Eye (tissue), 1 donor: ENCODE measurements at places on chromosomes 11 and 22.

GRCh38 chr11:47143322-47143721 lies 33.4 kb downstream of the ARFGAP2 start:
- peak; percentile 74 for DNase-seq

DNA sequence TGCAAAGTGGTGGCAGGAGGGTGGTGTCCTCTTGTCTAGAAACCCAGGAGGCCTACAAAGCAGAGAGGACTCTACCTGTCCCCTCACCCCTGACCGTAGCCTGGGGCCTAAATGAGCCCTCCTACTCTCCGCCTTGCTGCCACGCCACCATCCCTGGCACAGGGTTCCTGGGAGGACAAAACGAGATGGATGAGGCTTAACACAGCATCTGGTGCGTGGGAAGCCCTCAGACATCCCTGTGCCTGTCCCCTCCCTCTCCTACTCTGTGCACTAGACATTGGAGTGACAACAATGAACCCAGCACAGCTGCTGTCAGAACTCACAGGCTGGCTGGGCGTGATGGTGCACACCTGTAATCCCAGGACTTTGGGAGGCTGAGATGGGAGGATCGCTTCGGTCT lies 36.4 kb upstream of the DKK3 start:
- no peak for DNase-seq

GRCh38 chr11:14042686-14043465 lies 80.4 kb downstream of the SPON1 start:
- no peak for DNase-seq

- DNase-seq, result no peak
These were observed 304.2 kb downstream of the DYNC2H1 start for GRCh38 chr11:103413266-103413888.

DNA sequence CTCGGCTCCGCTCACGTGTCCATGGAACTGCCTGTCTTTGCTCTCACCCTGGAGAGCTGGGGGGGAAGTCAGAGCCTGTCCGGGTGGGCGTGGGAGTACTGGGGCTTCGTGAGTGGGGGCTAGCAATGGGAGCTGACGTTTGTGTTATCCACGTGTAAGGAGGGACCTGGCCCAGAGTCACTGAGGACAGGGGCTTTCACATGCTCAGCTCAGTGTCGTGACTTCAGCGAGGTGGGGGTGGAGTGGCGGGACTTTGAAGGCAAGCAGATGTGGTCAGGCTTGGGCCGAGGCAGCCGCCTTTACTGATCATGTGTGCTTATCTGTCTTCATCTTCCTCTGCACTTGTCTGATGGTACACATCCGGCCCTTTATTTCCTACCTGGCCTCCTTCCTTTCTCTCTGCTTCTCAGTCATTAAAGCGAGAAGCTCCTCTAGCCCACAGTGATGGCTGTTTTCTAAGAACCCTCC lies 113.1 kb upstream of the NNMT start:
- DNase-seq, result no peak

- peak; percentile 34 for DNase-seq
These were observed 38.3 kb upstream of the TFIP11 start for GRCh38 chr22:26550498-26551033.

DNA sequence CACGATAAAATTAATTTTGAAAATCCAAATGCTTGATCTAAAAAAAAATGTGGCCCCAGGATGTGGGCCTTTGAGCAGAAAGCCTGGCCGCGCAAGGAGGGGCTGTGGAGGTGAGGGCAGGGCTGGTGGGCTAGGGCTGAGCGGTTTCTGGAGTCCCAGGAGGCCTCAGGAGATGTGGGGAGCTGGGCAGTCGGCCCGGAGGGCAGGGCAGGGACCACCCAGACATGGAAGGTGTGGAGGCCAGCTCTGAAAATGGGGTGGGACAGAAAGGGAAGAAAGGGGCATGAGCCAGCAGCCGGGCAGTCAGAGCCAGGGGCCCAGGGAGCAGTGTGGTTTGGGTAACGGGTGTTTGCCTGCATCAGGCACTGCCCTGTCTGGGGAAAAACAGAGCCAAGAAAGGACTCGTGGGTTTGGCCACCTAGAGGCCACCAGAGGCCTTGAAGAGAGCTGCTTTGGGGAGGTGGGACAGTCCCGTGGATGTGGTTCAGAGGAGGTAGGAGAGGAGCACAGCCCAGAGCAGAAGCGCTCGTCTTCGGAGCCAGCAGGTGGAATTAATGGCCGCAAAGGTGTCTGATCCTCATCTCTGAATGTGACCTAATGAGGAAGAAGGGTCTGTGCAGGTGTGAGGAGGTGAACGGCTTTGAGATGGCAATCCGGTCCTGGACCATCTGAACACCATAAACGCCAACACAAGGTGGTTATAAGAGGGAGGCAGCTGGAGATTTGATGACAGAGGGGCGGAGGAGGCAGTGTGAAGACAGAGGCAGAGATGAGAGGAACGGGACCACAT lies 50.2 kb downstream of the IGF2 start:
- DNase-seq, result no peak

- peak; percentile 34 for DNase-seq
These were observed 69.8 kb downstream of the ARFGAP2 start for GRCh38 chr11:47106798-47107411.

DNA sequence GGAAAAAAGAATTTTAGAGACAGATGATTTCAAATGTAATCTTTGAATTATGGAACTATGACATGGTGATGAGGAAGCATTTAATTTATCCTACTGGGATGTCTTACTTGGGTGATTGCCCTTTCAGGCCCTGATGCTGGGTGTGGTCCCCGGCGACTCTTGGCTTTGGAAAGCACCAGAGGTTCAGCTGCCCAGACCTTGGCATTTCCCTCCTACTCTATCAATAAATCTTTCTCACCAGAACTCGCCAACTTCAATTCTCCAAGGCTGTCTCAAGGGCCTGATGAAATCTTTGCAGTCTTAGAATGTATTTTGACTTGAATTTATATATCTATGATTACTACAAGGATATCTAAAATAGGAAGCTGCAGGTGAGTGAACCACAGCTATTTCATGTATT lies 18.5 kb upstream of the OR4D5 start:
- no peak for DNase-seq

DNA sequence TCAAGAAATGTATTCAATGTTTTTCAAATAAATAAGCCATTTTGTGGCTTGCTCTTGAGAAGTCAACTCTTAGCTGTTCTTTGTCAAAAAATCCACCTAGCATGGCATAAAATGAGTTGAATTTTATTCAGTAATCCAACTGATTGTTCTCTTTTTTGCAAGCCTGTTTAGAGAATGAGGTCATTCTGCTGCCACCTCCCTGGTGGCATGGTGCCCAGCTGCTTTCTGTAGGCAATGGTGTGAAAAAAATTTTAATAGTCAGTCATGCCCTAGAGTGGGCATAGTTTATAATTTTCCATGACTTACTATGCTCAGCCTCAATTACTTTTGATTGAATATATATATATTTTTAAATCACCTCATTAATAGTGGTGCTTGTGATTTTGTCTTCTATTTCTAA lies 177.2 kb downstream of the INSC start:
- no peak for DNase-seq

DNA sequence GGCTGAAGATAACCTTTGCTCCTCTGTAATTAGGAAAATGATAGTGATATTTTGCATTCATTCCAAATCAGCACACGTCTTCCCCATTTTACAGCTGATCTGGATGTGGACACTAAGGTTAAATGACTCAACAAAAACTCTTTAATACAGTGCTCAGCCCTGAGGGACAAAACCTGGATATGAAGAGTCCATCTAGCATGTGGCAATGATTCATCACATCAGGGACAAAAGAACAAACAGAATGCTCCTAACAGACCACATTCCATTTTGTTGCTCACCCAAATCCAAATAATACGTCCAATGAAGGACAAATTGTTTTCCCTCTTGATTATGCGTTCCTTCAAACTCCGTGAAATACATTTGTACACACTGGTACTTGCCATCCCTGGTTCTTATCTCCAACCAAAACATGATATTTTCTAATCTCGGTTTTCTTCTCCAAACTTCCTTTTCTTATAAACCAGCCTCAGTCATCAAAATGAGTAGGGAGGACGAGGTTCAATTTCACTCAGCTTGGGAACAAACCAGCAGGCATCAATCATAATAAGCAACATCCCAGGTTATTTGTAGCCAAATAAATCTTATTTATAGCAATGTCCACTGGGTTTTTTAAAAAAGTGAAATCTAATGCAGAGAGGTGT lies 53.7 kb upstream of the MTMR2 start:
- DNase-seq, result no peak

DNA sequence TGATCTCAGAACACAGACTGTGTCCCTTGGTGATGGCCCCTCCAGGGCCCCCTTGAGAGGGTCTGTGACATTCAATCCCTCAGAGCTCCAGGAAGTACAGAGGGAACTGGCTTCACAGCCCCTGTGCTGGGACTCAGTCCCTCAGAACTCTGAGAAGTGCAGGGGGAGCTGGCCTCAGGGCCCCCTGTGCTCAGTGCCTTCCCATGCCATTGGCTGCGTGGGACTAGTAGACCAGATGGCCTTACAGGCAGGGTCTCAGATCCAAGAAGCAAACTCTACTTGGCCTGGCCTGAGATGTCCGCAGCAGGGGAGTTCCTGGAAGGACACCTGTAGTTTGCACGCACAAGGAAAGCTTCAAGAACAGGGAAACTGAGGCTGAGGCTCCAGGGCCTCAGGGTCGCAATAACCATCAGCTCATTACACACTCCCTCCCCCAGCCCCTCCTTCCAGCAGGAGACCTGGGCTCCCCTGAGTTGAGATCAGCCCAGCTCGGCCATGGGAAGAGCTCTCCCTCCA lies 138.4 kb downstream of the BRD1 start:
- DNase-seq, result no peak

GRCh38 chr11:118243993-118244762 lies 8.0 kb downstream of the MPZL3 start:
- no peak for DNase-seq

GRCh38 chr11:102933627-102934026 lies 21.9 kb downstream of the MMP13 start:
- DNase-seq, result no peak

- DNase-seq, result no peak
These were observed 20.4 kb downstream of the FBXO7 start for GRCh38 chr22:32494971-32495370.

DNA sequence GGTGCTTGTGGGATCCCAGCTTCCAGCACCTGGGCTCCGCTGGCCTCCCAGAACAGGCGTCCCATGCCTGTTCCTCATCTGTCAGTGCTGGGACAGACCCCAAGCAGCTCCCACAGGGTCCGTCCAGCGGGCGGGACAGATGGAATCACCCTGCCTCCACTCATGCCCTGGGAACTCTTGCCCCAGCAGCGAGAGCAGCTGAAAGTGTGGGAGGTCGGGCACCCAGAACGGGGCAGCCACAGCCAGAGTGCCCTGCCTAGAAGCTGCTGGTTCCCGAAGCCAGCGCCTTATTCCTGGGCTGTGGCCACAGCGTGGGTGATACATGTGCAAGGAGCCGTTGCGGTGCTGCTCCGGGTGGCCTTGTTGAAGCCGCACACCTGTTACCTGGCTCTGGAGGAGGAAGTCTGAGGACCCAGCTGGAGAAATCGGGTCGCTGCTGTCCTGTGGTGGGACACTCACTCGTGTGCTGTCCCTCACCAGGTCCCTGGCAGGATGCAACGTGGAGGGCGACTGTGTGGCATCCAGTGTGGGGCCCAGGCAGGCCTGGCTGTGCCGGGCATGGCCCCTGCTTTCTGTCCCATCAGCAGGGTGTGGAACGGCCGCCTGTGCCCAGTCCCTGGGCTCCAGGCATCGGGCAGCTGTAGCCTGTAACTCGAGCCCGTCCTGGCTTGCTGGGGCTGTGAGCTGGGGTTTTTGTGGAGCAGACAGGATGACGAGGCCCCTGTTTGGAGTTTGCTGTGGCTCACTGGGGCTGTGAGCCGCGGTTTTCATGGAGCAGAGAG lies 16.2 kb downstream of the GRAMD4 start:
- no peak for DNase-seq

- no peak for DNase-seq
These were observed 43.9 kb upstream of the SMIM38 start for GRCh38 chr11:69111624-69112542.

DNA sequence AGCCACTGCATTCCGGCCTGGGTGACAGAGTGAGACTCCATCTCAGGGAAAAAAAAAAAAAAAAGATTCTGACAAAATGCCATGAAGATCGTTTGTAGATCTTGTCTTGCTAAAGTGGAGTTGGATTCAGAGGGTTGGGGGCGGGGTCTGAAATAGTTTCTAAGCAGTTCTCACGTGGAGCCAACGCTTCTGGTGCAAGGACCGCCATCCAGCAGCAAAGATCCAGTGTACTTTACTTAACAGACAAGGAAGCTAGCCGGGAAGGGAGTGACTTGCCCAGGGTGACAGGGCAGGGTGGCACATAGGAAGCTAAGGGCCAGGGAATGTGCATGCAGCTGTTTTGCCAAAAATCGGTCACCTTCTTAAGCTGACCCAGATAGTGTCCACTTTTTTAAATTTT lies 27.4 kb downstream of the APOL1 start:
- DNase-seq, result no peak

- no peak for DNase-seq
These were observed 44.0 kb upstream of the RDX start for GRCh38 chr11:110340436-110340835.

DNA sequence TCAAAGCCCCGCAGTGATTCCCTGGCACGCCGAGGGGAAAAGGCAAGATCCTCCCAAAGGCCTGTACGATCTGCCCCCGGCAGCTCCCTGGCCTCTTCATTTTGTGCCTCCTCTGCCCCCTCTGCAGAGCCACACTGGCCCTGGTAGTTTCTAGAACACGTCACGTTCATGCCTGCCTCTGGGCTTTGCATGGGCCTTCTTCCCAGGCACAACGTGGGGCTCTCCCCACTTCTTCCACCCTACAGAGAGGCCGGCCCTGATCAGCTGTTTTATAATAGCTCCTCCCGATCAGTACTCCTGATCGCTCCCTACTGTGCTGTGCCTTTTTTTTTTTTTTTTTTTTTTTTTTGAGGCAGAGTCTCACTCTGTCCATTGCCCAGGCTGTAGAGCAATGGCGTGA lies 78.4 kb downstream of the PTPRJ start:
- DNase-seq, result no peak

DNA sequence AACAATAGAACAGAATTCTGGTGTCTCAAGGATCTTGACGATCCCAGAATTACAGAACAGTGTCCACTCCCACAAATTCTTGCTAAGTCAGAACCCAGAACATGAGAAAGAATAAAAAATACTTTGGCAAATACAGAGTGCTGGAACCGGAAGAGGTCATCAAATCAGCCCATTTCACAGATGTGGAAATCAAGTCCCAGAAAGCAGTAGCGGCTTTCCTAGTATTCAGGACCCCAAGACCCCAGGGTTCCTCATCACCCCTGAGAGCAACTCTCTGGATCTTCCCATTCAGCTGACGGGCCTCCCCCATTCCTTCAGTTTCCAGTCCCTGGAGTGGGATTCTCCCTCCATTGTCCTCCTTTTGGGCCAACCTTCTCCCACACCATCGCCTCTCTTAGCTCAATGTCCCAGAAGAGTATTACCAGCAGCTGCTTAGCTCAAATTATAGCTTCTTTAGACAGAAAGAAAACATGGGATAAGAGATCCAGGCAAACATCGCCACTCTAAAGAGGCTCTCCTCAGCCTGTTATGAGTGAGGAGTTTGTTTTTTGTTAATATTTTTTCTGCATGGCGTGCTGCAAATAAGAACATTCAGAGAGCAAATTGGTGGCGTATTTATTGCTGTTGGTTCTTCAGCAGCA lies 268.3 kb downstream of the MN1 start:
- peak; percentile 38 for DNase-seq

- no peak for DNase-seq
These were observed 72.8 kb upstream of the CLNS1A start for GRCh38 chr11:77710358-77710757.
